ENCODE measurements at places on chromosomes 16 and 17. TPM values are rescaled to one million over a fixed set of nuclear protein-coding genes. Genes with fewer than 3 reads are reported as not detected.

Gene OR3A3
- total RNA-seq = not detected

Gene HOXB1
- not detected for total RNA-seq

Gene CRISPLD2
- total RNA-seq = 3.2 TPM

Gene NXN
- 27.1 TPM for total RNA-seq

Gene TBC1D3I
- total RNA-seq = 0.27 TPM

Gene PRR35
- total RNA-seq = 0.18 TPM

Gene NGFR
- 0.70 TPM for total RNA-seq

Gene RANGRF
- total RNA-seq = 47.6 TPM

Gene C16orf46
- 0.66 TPM for total RNA-seq

Gene VTN
- 19.9 TPM for total RNA-seq

Gene WFIKKN1
- total RNA-seq = 0.10 TPM

Gene KRTAP9-8
- not detected for total RNA-seq

Gene ZNF205
- 15.4 TPM for total RNA-seq

Gene BCO1
- total RNA-seq = 0.97 TPM

Gene ODF4
- total RNA-seq = not detected

Gene KCTD13
- 18.3 TPM for total RNA-seq

Gene SYCE1L
- 8.4 TPM for total RNA-seq

Gene GPRC5C
- total RNA-seq = 85.4 TPM

Gene ACSM5
- not detected for total RNA-seq

Gene CDRT4
- total RNA-seq = 1.0 TPM
